ENCODE measurements at places on chromosomes 6 and 20. TPM values are rescaled to one million over a fixed set of nuclear protein-coding genes. Genes with fewer than 3 reads are reported as not detected.

The PACSIN1 gene
- total RNA-seq, result 0.70 TPM

DNA sequence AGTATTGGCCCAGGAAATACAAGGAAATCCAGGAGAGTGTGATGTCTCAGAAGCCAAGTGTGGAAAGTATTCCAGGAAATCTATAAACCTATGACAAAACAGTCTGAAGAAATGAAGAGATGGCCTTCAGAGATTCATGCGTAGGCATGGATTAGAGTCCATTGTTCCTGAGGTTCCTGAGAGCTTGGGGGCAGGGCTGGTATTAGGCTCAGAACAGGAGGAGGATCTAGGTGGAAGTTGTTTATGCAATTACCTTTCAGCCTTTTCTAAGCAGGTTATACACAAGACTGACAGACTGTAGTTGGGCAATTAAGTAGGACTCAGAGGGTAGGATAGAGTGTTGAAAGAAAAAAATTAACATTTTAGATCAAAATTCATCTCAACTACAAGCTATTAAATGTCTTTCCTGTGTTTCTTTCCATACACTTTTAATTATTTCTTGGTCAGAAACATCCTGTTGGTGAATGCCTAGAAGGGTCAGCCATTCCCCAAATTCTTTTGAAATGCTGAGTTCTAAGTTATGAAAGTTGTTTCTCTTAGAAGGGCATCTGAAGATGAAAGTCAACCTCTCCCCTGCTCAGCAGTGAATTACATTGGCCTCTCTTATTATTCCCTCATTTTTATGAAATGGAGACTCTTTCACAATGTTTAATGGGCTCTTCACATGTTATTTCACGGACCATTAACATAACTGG is 201.2 kb upstream of the MYLIP start:
- DNase-seq, result no peak

- DNase-seq, result no peak
These were observed 49.3 kb downstream of the EBF4 start for GRCh38 chr20:2741881-2742280.

GRCh38 chr6:72535124-72535523 is 86.7 kb upstream of the KCNQ5 start:
- DNase-seq, result no peak

The HDDC2 gene
- total RNA-seq, result 99.9 TPM

DNA sequence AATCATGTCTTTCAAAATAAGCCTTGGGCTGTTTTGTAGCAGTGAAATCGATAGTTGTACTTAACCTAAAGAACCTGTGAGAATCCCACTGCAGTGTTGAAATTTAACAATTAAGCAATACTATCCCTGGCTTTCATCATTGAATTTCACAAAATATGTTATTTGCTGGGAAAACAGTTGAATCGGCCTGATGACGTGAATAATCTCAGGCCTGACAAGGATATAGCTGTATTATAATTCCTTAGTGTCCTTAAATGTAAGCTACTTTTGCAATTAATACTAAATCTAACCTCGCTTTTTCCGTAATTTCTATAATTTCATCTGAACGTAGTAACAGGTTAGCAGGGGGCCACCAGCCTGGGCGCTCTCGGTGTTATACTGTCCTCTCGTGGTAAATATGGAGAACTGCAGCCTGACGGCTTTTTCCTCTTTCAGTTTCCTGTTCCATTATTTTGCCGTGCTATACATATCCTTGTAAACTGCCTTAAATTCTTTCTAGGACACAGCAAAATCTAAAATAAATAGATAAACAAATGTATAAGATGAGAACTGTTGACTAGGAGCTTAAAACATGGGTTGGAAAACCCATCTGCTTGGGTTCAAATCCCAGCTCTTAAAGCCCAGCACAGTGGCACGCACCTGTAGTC is 24.0 kb downstream of the MTFR2 start:
- DNase-seq, result peak; percentile 30

The LIME1 gene
- total RNA-seq, result 18.4 TPM

- no peak for DNase-seq
These were observed 376.6 kb downstream of the DHX35 start for GRCh38 chr20:39338469-39339376.

The TNXB gene
- total RNA-seq, result 4.9 TPM
